ENCODE measurements at places on chromosomes 5 and 9.

GRCh38 chr9:81729135-81729534 lies 39.8 kb upstream of the TLE1 start:
- DNase-seq: no peak

- no peak for DNase-seq
Measured at GRCh38 chr9:84703793-84704192, 34.3 kb downstream of the NTRK2 start.

DNA sequence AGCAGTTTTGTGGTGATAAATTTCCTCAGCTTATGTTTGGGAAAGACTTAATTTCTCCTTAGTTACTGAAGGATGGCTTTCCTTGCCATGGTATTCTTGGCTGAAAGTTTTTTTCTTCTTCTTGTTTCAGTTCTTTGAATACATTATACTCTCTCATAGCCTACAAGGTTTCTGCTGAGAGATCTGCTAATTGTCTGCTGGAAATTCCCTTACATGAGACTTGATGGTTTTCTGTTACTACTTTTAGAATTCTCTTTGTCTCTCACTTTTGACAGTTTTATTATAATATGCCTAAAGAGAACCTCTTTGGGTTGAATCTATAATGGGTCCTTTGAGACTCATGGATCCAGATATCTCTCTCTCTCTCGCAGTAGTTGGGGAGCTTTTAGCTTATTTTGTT lies 693.6 kb downstream of the PRELID2 start:
- no peak for DNase-seq

GRCh38 chr9:80586786-80587330 lies 1015.1 kb downstream of the TLE4 start:
- no peak for DNase-seq
